ENCODE measurements at places on chromosomes 11 and 22.

GRCh38 chr22:30323246-30323645 is 3.5 kb downstream of the TBC1D10A start:
- no peak for DNase-seq

- no peak for DNase-seq
These were observed 3.1 kb upstream of the COMMD9 start for GRCh38 chr11:36292311-36292722.

DNA sequence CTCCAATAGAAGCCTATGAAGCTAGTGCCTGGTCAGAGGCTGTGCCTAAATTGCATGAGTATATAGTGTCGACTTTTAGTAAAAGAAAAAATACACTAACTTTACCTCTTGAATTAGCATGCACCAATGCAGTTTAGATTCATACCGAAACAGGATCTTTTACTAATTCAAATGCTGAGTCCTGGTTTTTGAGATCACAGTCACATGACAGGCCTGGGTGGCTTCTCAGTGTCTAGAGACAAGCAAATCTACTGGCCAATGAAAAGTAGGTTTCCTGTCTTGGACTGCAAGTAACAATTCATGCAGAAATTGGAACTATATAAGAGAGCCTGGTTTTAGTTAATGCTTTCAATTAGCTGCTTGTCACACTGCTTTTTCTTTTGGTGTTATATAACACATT is 7.2 kb downstream of the ARHGEF12 start:
- no peak for DNase-seq

DNA sequence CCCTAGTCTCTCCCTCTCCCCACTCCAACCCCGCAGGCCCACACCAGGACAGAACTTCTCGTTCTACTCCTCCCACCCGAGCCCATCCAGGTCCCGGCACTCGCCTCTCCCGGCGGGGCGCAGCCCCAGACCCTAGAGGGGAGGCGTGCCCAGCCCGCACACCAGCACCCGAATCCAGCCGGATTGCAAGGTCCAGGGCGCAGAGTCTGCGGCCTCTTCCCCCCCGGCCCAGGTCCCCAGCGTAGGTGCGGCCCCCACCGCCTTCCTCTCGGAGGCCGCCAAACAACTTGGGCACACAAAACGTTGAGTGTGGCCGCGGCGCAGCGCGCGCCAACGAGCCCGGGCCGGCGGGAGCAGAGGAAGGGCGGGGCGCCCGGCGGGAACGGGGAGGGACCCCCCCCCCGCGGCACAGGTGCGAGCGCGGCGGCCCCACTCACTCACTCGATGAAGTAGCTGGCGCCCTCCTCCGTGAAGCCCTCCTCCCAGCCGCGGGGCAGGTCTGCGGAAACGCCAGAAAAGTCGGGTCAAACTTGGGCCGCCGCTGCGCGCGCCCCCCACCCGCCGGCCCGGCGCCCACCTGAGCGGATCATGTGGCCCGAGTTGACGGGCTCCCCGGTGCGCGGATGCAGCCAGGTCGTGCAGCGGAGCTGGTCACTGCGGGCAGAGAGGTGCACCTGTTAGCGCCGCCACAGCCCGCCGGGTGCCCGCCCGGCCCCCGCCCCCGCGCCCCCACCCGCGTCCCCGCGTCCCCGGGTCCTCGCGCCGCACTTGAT is 480 bp downstream of the PLEKHA7 start:
- no peak for DNase-seq

GRCh38 chr11:16402654-16403447 is 46.5 kb upstream of the SOX6 start:
- DNase-seq = no peak

GRCh38 chr11:36478700-36479329 is 31.3 kb downstream of the TRAF6 start:
- DNase-seq = no peak

DNA sequence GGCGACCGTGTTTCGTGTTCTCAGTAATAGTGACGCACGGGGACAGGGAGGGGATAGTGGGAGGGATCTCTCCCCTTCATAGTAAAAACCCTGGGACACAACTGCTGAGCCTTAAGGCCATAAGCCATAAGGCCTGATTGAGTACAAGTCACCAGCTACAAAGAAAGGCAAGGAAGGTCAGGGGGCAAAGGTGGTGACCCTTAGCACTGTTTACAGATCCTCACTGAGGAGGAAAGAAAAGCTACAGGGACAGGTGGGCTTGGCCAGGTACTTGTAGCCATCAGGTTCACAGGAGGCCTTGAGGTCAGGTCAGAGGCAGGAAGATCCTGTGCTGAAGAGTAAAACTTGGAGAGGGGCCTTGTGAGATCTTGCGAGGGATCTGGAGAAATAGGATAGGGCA is 15.1 kb upstream of the AMPD3 start:
- peak; percentile 4 for DNase-seq

DNA sequence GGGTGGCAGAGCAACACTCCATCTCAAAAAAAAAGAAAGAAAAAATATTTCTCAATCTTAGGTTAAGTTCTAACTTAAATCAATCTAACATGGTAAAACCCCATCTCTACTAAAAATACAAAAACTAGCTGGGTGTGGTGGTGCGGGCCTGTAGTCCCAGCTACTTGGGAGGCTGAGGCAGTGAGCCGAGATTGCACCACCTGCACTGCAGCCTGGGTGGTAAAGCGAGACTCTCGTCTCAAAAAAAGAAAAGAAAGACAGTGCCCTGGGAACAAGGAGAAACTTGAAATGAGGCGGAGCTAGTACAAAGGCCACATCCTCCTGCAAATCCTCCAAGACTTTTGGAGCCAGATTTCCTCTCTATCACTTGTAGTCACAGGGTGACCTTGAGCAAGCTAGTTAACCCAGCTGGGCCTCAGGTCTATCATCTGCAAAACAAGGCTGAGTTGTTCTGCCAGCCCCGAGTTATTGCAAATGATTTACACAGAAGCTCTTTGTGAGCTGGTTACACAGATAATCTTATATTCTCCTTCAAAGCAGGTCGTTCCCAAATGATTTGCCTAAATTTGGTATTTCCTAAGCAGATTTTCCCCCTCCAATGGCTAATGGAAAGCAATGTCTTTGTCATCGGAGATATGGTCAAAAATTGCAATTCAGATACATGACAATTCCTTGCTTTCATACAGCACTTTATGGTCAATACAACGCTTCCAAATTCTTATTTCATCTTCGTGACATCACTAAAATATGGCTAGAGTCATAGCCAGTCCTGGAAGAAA is 1.9 kb downstream of the ANKRD54 start:
- no peak for DNase-seq

DNA sequence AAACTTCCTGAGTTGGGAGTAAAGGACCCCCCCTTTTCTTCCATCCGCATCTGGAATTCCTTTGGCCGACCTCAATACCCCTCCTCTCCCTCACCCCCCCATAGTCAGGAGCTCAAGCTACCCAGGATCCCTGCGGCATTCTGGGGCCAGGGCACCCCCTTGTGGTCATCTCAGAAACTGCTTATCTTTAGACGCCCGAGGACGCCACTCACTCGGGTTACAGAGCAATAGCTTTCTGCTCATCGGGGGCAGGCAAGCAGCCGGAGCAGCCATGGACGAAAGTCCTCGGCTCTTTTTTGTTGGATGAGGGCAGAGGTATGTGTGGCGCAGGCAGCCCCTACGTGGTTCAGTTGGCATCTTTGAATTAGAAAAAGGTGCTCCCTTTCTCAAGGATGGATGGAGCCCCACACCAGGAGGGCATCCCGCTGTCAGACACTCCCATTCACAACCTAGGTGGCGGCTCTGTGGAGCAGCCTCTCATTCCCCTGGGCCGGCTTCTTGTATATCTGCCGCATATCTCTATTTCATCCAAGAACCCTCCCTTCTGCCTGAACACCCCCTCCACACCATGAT is 2.3 kb downstream of the C1QTNF5 start:
- DNase-seq = peak; percentile 91

DNA sequence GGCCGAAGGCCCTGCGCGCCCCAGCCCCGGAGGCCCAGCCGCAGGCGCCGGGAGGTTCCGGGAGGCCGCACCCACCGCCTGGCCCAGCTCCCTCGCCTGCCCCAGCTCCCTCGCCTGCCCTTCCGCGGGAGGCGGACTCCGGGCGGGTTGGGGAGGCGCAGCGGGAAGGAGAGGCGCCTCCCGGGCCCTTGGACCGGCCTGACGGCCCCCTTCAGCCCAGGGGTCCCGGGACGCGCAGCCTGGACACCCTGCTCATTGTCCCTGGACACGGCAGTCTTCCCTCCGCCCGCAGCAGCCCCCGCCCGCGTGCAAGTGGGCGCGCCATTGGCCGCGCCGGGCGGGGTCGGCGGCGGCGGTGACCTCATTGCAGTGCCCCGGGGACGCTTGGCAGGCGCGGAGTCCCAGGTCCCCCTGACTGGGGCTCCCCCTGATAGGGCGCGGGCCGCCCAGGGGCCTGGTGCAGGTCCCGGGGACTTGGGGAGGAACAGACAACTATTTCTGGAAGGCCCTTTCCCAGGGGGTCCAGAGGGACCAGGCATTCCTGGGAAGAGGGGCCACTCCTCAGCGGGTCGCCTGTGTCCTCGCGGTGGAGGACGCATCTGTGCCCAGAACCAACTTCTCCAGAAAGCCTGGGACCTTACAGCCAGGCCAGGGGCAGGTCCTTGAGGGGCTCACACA is 501 bp downstream of the CD151 start:
- DNase-seq = peak; percentile 82

- no peak for DNase-seq
These were observed 63.5 kb downstream of the APOL1 start for GRCh38 chr22:36316419-36316818.

- DNase-seq = no peak
These were observed 14.3 kb downstream of the TP53AIP1 start for GRCh38 chr11:128928400-128928799.

DNA sequence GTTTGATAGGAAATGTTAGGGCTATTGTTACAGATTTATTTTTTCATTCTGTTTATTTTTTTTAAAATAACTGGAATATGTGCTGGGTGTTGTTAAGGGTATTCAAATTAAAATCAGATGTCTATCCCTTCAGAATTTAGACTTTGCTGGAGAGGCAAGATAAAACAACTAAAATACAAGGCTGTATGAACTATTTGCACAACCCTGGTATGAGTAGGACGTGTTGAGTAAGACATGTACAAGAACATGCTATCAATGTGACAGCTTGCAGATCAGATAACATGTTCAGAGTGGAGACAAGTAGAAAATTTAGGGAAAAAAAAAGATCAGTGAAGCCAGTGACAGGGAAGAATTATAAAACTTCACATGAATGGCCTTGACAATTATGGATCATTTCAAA is 853.5 kb downstream of the METTL15 start:
- DNase-seq = no peak

DNA sequence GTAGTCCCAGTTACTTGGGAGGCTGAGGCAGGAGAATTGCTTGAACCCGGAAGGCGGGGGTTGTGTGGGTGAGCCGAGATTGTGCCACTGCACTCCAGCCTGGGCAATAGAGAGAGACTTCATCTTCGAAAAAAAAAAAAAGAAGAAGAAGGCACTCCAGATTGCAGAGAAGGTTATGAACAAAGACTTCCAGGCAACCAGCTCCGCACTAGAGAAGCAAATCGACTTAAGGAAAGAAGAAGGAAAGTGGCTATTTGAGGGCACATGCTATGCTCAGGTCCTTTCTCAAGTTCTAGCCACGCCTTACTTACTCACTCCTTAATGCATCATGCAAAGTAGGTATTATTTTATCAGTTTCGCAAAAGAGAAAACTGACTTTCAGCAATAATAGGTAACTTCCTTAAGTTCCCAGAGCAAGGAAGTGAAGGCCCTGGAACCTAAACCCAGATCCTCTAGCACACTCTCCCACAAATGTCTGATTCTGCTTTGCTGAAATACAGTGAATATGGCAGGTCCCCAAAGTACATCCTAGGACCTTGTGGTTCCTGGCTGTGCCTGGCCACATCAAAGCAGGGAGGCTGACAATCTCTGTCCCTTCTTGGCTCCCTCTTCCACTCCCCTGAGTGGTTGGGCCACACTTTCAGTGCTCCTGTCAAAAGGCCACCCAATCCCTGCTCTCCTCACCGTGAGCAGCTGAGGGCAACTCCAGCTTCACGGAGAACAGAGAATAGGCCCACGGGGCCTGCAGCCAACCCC is 14.2 kb downstream of the CD3E start:
- no peak for DNase-seq

DNA sequence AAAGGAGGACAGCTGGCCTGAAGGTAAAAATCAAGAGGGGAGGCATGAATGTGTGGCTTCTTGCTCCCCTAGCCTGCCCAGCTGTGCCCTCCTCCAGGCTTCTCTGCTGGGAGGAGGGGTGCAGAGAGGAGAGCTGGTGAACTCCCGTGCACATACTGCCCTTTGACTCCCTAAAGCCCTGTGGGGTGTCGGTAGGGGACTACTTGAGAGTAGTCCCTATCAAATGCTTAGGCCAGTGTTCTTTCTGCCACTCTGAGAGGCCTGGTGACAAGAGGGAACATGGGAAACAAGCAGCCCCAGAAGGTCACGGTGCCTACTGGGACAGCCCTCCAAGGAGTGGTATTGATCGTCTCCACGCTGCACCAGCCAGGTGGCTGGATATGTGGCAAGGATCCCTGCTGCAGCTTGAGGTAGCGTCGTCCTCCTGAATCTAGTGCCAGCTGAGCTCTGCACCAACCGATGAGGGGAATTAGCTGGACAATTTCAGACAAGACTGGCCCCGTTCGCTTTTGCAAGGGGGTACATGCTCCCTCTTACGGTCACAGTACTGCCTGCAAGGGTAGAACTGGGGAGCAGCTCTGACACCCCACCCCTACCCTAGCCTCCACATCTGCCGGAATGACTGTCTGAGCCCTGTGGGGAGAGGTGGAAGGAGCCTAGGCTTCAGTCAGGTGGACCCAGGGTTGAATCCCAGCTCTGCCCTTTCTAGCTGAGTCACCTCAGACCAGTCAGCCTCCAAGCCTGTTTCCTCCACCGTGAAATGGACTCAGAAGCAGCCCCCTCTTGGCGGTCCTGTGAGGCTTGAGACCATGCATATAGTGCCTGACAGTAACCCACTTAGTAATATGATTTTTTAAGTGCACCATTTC is 17.1 kb upstream of the C11orf96 start:
- DNase-seq = peak; percentile 60

DNA sequence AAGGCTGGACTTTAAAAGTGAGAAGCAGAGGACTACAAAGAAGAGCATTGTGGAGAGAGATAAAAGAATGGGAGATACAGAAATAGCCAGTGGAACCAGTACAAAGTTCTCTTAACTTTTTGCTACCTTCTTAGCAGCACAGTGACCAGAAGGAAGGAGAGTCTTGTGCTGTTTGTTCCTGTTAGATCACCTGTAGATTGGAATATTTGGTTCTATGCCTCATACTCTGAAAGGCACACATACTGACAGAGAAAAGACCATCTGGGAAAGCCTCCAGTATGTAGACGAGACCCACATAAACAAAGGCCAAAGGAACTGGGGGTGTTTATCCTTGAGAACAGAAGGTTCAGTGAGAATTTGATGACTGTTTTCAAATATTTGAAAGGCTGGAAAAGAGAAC is 18.7 kb downstream of the RNF141 start:
- no peak for DNase-seq

GRCh38 chr22:31089160-31090100 is 8.3 kb downstream of the SMTN start:
- peak; percentile 74 for DNase-seq
